Activated T-cell treated with anti-CD3 and anti-CD28 coated beads for 24 hours (primary cell): ENCODE measurements at places on chromosomes 16 and 17.

DNA sequence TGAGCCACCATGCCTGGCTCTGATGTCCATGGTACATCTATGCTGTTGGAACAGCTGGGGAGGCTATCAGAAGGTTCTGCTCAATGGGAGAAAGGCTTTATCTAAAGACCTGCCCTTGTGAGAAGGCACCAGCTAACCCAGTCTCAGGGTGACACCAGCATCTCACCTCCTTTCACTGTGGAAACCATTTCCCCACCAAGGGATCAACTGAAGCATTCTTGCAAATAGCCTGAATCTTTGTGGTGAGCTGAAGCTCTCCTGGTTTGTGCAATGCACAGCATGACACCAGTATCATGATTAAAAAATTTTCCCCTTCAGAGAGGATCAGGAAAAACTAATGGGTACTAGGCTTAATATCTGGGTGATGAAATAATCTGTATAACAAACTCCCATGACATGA, 5.1 kb downstream of the CCL18 start:
- DNase-seq: no peak

DNA sequence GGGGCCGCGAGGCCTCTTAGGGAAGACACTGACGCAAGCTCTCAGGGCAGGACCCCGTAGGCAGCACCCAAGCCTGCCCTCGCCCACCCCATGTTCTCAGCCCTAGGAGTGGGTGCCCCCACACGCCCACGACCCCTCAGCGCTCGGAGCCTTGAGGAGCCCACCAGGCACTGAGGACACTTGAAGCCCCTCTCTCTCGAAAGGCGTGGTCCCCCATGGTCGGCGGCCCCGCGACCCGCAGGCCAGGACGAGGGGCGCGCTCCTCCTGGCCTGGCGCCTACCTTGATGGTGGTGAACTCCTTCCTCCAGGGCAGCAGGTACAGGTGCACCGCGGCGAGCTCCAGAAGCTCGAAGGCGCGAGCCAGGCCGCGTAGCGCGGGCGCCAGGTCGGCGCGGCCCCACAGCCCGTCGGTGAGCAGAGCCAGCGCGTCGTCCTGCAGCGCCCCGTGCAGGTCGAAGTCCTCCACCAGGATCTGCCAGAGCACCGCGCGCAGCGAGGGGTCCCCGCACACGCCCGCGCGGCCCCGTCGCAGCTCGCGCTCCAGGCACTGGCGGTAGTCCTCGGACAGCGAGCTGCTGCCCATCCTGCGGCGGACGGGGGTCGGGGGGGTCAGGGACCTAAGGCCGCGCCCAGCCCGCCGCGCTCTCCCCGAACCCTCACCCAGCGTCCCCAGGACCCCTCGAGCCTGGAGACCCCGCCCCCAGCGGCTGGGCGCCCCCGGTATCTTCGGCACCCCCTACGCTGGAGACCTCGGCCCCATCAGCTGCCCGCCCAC, 668 bp downstream of the SPATA2L start:
- DNase-seq: no peak

DNA sequence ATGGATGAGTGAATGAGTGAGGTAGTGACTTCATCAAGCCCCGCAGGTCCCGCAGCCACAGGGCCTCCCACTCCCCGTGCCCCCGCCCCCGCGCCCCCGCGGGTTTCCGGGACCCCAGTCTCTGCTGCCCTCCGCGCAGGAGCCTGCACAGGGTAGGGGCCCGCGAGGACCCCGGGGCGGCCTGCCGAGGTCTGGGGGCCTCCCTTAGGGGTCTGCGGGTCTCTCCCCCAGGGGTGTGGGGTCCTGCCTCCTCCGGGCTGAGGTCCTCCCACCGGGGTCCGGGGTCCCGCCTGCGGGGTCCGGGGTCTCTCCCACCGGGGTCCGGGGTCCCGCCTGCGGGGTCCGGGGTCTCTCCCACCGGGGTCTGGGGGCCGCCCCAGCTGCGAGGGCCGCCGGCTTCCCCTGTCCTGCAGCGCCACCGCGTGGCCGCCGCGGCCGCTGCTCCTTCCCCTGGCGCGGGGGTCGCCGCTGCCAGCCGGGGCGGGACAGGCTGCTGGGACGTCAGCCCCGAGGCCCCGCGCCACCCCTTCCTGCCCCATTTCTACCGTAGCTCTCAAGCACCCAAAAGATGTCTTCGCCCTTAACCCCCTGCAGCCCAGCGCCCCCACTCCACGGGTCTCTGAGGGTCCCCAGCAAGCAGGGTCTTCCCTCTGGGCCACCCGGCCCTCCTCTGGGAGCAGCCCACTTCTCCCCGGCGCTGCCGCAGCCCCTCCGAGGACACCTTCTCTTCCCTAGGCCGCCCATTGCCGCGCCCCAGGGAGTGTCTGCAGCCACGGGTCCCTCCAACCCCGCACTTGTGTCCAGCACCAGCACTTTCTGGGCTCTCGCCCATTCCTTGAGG, 10.4 kb upstream of the CHMP6 start:
- no peak for DNase-seq

DNA sequence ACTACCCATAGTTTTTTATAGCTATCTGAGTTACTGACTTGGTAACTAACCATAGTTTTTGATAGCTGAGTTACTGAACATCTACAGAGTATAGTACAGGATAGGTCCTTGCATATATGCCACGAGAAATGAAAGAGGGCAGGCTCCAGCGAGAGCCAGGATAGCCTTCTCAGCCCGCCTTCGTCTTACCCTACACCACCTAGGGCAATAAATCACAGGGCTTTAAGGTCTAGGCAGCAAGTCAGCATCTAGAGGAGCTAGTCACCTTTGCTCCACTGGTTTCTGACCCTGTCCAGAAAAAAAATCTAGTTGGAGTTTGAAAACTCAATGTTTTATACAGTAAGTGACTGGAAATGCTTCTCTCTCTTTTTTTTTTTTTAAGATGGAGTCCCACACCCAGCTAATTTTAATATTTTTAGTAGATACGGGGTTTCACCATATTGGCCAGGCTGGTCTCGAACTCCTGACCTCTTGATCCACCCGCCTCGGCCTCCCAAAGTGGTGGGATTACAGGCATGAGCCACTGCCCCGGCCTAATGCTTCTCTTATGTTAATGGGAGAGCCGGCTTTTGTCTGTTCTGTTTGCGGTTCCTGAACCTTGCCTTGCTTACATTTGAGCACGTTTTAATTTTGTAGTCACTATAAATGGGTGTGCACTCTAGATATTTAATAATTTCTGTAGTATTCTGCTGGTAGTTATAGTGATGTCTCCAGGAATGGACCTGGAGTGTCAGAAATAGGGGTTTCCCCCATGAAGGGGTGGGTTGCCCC, 2.8 kb downstream of the BFAR start:
- no peak for DNase-seq

DNA sequence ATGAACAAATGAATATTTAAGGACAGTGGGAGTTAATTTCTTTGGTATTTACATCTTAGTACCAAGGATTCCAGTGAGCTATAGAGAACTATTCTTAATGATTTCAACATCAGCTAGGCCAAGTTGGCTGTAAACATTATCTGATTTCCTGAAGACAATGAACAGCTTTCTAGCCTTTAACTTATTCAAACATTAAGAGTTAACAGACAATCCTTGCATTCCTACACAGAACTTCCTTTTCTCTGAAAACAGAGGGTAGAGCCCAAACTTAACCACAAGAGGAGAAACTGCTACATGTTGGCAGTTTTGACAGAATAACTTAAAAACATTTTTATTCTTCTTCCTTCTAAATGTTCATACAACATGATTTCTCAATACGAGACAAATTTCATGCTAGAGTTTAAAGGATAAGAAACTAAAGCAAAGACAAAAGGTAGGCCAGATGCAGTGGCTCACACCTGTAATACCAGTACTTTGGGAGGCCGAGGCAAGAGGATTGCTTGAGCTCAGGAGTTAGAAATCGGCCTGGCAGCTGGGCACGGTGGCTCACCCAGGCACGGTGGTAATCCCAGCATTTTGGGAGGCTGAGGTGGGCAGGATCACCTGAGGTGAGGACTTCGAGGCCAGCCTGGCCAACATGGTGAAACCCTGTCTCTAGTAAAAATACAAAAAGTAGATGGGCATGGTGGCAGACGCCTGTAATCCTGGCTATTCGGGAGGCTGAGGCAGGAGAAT, 4.4 kb downstream of the CRLF3 start:
- no peak for DNase-seq

GRCh38 chr16:58123896-58124600, 5.1 kb downstream of the CFAP20 start:
- no peak for DNase-seq

DNA sequence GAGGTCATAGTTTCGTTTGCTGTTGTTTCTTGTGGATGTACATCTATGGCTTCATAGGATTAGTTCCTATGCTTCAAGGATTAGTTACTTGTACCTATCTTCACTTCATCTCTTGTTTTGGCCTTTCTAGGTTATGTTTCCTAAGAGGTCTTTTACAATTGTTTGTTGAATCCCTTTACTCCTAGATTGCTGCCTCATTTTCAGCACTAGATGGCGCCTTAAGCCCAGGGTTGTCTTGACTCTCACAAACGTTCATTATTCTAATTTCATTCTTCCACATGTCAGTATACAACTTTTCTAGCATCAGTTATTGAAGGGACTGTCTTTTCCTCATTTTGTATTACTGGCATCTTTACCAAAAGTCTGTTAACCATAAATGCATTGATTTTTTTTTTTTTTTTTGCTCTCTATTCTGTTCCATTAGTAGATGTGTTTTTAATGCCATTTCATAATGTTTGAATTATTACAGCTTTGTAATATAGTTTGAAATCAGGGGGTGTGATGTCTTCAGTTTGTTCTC, 45.0 kb upstream of the NACA2 start:
- DNase-seq: peak; percentile 7

GRCh38 chr17:31510308-31511194, 119.1 kb downstream of the RAB11FIP4 start:
- DNase-seq: no peak

GRCh38 chr17:34606763-34607162, 27.4 kb downstream of the TMEM132E start:
- no peak for DNase-seq
